ENCODE measurements at places on chromosomes 5 and 9.
A peak's percentile ranks its signal among the peaks of the same experiment; 100 is the strongest.

DNA sequence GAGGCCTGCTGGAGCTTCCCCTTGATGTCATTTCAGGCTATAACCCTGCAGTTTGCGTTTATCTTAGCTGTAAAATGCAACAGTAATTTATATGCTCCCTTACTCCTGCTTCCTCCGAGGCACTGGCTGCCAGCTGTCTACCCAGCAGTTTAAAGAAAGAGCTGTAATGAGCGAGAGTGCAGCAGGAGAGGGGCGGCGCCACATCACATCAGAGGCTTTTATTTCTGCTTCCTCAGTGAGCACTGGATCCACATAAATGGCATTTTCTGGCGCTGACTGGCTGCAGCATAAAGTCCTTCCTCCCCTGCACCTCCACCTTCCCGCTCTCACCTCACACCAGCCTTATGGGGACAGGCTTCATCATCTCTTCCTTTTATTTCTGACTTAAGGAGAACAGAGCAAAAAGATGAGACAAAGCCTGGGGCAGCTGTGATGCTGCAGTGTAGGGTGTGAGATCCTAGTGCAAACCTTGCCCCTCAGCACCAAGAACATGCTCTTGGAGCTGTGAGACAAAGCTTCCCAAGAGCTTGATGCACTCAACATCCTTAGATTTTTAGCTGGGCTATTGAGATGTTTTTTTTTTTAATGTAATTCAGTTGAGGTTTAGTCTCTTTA lies 829.6 kb upstream of the ZNF608 start:
- DNase-seq, result peak; percentile 90

DNA sequence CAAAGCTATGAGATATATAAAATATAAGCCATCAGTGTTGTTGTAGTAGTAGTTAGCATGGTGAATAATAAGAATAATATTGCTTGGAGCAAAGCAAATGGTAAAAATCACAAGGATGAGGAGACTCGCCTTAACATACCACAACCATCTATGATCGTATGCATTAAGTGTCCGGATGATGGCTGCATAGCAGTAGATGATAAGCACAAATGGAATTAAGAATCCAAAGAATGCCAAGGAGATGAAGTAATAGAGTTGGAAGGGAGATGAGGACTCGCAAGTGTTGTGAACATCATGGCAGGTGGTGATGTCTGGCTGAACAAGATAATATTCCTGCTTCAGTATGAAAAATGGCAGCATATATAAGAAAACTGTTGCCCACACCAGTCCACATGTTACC lies 5.5 kb downstream of the F2RL2 start:
- DNase-seq, result no peak

GRCh38 chr5:109767184-109767995 lies 77.7 kb downstream of the MAN2A1 start:
- DNase-seq, result no peak

DNA sequence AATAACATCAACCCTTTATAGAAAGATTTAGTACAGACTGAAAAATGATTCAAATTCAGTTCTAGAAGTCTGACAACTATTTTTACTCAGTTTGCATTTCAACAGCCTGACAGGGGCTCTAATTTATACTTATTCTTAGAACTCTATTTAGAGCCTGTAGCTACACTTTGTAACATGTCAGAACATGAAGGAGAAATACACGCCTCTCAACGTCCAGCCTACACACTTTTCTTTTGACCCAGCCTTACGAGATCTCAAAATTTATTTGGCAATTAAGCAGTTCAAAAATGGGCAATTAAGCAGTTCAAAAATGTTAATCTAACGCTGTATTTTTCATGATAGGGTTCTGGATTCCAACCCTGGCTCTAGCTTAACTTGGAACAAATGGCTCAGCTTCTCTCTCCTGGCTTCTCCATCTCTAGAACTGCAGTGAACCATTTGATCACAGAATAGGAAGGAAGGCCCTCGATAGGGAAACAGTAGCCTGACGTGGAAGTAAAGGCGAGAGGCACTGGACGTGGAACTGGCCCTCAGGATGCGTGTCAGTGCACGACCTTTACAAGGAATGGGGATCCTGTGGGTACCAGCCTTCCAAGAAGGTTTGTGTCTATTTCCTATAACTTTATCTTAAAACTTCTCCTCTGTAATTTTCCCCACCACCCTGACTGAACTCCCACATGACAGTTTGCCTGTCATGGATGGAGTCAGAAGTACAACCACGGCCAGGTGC lies 66.4 kb downstream of the PRRT1B start:
- DNase-seq, result no peak

All from NCI-H2081 (cell line).